RPMI7951 (cell line): ENCODE measurements at places on chromosomes 16 and 17.
A peak's percentile ranks its signal among the peaks of the same experiment; 100 is the strongest.

GRCh38 chr16:63769211-63769610 is 1352.7 kb downstream of the CDH11 start:
- no peak for DNase-seq

DNA sequence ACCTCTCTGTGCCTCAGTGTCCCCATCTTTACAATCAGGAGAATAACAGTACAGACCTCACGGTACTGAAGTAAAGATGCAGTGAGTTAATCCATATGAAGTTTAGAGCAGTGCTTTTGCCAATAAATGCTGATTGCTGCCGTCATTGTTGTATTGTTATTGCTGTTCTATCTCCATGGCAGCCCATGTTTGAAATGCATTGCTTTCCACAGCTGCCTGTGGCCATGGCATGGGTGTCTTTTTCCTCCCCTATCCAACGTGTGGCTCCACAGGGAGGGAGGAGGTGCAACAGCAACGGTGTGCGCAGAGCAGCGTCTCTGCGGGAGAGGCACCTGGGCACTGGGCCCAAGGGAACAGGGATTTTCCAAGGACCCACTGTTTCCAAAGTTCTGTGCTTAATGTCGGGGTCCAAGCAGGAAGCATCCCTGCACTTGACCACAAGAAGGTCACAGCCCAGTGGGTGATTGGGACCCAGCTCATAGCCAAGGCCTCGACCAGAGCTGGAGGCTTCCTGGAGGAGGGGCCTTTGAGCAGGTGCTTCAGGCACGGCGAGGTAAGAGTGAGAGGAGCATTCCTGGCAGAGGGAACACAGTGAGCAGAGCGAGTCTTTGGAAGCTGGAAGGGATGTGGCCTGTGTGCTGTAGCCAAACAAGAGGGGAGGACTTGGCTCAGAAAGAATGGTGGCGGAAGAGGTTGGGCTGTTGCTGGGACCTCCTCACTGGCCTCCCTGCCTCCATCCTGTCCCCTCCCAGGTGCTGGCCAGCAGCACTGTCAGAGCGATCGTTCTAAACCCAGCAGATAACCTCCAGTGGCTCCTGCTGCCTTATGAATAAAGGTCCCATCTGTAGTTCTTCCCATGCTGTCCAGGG is 3.9 kb downstream of the RAI1 start:
- DNase-seq, result no peak

DNA sequence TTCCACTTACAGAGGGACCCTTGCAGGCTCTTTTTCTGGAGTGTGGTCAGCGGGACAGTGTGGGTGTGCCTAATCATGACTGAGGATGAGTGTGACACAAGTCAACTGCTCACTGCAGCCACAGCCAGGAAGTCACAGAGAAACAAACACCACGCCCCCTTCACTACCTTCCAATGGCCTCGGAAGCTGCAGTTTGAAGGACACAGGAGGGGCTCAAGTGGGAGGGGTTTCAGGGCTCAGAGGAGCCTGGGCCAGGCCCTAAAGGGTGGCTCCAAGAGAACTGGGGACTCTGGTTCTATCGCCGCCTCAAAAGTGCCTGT is 116.2 kb upstream of the SDK2 start:
- no peak for DNase-seq

DNA sequence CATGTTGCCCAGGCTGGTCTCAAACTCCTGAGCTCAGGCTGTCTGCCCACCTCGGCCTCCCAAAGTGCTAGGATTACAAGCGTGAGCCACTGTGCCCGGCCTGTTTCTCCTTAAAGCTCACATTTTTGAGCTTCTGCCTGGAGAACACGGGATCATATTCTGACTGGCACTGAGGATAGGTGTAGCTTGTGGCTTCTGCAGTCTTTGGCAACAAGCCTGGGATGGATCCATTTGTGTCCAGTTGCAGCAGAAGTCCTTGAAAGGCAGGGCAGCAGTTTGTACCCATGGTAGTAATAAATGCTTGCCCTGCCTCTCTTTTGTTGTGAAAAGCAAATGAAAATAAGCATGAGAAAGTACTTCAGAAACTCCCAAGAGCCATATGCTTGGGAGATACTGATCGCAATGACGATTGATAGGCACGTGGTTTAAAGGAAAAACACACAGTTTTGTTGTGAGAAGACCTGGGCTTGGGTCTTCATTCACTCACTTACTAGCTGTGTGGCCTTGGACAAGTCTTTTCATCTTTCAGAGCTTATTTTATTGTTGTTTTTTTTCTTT is 3.1 kb upstream of the CORO7 start:
- no peak for DNase-seq

DNA sequence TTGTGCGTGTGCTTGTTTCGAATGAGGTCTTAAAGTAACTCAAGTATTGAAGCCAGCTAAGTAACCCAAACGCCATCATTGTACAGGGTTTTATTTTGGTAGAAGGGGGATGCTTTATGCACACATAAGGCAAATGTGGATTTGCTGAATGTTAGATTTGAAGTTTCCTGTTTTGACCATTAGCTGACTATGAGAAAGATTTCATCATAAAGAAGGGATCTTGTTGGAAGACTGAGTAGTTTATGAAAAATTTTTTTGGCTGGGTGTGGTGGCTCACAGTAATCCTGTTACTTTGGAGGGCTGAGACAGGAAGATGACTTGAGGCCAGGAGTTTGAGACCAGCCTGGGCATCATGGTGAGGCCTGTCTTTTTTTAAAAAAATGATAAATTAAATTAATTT is 10.0 kb upstream of the ZFP3 start:
- DNase-seq, result no peak

GRCh38 chr17:33494151-33494550 is 201.1 kb upstream of the ASIC2 start:
- DNase-seq, result no peak

- peak; percentile 1 for DNase-seq
These were observed 101.2 kb downstream of the TTC19 start for GRCh38 chr17:16100737-16101400.

- peak; percentile 28 for DNase-seq
These were observed 210.2 kb downstream of the KATNIP start for GRCh38 chr16:27759967-27760788.

GRCh38 chr17:2776589-2777241 is 19.5 kb upstream of the RAP1GAP2 start:
- no peak for DNase-seq

DNA sequence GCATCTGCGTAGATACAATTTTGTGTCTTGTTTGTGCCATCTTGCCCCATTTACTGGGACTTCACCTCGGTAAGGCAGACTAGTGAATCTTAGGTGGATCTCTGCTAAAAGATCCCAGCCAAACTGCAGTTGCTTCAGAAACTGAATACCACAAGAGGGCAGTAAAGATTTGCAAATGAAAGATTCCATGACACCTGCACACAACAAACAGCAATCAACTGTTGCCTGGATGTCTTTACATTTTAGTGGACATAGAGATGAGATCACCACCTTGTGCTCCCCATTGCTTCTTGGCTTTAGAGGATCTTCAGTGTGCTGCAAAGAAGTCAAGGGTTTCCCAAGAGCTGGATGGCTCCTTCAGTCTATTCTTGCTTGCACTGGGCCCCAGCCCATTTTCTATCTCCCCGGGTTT is 119.2 kb upstream of the CACNG5 start:
- peak; percentile 51 for DNase-seq

- no peak for DNase-seq
These were observed 610 bp downstream of the RFNG start for GRCh38 chr17:82050761-82051641.

DNA sequence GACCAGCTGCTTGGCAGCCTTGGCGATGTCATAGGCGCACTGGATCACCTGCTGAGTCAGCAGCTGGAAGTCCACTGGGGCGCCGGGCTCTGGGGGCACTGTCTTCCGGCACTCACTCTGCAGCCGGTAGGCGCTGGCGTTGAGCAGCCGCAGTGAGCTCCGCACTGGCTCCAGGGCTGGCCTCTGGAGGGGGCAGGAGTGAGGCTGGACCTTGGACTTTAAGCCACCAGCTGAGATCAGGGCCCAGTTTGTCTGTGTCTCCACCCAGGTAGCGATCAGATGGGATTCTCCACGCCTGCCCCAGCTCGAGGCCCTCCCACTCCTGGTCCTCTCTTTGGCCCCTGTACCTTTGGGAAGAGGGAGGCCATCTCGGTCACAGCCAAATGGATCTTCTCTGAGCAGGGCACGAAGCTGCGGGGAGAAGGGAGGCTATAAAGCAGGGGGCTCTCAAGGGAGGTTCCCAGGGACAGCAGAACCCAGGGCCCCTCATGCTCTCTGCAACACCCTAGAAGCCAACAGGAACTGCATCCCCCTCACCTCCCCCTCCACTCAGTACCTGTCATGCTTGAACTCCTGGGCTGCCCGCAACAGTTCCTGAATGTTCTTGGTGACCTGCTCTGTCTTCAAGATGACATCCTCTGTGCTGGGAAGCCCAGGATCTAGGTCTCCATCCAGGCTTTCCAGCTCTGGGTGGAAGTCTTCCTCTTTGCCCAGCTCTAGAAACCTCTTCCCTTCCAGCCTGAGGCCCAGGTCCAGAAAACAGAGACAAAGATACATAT is 6.4 kb downstream of the TP53I13 start:
- DNase-seq, result no peak
